ENCODE measurements at places on chromosomes 6 and 20.
A peak's percentile ranks its signal among the peaks of the same experiment; 100 is the strongest.

DNA sequence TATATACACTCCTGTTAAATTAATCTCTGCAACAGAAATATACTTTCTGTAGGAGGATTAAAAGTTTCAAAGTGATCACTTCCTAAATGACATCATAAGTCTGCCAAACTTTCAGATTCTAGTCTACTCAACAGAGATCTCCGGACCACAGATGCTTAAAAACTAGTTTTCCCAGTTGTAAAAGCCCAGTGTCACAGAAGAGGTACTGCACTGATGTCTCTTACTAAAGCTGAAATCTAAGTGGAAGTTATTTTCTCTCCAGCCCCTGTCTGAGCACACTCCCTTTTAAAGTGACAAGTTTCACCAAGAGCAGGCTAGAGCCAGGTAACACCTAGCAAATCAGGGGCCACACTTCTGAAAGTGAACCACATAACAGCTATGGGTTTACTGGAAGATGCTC is 71.6 kb upstream of the DST start:
- no peak for DNase-seq

- DNase-seq: peak; percentile 14
These were observed 172.7 kb upstream of the NOX3 start for GRCh38 chr6:155628306-155628705.

GRCh38 chr6:39225543-39225942 is 3.7 kb downstream of the KCNK5 start:
- DNase-seq: no peak

- no peak for DNase-seq
These were observed 22.2 kb downstream of the HLA-A start for GRCh38 chr6:29964518-29964886.

- DNase-seq: peak; percentile 47
These were observed 238.9 kb downstream of the ERMARD start for GRCh38 chr6:169990095-169991030.

DNA sequence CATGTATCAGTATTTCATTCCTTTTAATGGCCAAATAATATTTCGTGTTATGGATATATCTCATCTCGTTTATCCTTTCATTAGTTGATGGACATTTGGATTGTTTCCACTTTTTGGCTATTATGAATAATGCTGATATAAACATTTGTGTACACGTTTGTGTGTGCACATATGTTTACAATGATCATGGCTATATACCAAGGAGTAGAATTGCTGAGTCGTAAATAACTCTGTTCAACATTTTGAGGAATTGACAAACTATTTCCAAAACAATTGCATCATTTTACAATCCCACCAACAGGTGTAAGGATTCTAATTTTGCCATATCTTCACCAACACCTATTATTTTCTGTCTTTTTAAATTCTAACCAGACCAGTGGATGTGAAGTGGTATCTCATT is 26.3 kb upstream of the PNRC1 start:
- no peak for DNase-seq

- peak; percentile 56 for DNase-seq
These were observed 66.5 kb upstream of the IER3 start for GRCh38 chr6:30810813-30811339.

GRCh38 chr6:44464527-44465310 is 77.2 kb downstream of the CDC5L start:
- no peak for DNase-seq

- no peak for DNase-seq
These were observed 77.7 kb downstream of the CDYL start for GRCh38 chr6:4853782-4854511.

DNA sequence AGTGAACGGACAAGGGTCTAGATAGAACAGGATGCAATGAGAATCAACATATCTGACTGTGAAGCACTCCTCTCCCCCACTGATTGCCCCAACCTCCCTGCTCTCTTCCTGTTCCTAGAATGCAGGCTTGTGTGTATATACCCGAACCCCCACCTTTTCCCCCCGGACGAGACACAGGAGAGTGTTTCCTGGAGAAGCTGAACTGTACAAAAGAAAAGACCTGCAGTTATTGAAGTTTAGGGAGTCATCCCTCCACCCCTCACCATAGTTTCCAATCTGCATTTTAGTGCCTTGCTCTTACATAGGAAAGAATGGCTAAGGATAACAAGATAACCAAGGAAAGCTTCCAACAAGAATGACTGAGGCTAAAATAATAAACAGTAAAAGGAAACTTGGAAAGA is 55.5 kb upstream of the PDE10A start:
- DNase-seq: no peak

DNA sequence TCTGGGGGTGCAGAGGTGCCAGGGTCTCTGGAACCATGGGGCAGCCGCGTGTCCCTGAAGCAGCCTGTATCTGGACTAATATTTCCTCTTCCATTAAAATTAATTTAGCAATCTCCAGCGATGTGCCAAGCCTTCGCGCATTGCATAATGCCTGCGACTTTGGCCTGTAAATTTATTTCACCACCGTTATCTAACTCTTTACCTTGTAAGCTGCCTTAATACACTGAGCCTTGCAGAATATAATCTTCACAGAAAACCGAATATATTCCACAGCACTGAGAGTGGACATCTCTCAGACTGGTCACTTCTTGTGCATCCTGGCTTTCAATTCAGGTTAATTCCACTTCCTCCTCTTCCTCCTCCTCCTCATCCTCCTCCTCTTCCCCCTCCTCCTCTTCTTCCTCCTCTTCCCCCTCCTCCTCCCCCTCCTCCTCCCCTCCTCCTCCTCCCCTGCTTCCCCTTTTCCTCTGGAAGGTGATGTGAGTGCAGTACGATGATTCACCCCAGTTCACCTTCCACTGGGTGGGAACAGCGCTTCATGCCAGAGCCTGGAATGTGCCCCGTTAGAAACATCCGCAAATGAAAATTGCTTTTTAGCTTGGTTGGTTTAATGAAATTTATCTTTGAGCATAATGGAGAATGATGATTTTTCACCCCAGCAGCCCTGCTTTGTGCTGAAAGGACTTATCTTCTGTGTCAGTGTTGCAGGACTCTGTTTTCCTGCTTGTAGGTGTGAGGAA is 101.4 kb downstream of the CDH4 start:
- no peak for DNase-seq

DNA sequence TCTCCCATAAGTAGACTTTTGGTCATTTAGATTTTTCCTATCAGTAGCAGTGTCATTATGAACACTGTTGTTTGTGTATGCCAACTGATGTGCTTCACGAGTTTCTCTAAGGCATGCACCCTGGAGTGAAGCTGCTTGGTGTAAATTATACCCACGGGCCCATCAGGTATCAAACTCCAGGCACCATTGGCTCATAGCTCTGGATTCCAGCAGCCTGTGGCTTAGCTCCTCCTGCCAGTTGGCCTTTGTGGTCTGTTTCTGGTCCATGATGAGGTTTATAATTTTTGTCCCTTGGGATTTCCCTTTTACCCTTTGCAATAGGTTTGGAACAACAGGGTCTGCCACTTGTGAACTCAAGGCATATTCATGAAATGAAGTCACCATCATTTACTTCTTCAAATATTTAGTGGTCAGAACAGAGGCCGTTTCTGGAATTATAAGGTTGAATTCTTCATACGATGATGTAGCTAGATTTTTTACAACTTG is 350.5 kb downstream of the PRL start:
- no peak for DNase-seq

- no peak for DNase-seq
These were observed 34.8 kb downstream of the C6orf118 start for GRCh38 chr6:165274611-165275010.

DNA sequence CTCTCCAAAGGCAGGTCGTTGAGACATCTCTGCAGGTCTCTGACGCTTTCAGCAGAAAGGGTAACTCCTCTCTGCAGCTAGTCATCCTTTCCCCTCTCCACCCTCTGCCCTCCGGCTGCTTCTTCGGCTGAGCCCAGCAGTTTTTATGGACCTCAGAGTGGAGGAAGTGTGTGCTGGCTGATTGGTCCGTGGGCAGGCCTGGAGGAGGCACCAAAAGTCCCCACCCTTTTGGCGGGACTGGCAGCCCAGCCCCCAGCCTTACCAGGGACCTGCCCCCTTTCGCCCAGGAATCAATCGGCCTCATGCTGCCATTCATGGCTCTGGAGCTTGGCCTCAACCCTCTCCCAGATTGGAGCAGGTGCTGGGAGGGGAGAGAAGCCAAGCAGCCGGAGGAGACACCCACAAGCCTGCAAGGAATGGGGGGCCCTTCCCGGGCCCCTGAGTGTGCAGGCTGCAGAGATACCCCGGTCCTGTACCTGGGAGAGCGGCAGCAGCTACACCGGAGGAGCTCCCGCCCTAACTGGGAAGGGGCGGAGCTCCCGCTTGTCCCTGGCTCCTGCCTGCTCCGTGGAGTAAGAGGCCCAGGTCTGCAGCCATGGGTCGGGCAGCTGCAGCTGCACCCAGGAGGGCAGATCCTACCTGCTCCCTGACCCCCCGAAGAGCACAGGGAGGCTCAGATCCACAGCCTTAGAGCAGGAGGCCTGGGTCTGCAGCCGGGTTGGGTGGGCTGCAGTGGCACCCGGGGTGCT is 170.3 kb upstream of the SOX4 start:
- no peak for DNase-seq

GRCh38 chr6:113734982-113735381 is 122.2 kb upstream of the MARCKS start:
- no peak for DNase-seq

GRCh38 chr20:38377039-38377685 is 30.9 kb downstream of the LBP start:
- DNase-seq: no peak

- DNase-seq: no peak
These were observed 96.3 kb downstream of the GJA1 start for GRCh38 chr6:121531658-121532169.

DNA sequence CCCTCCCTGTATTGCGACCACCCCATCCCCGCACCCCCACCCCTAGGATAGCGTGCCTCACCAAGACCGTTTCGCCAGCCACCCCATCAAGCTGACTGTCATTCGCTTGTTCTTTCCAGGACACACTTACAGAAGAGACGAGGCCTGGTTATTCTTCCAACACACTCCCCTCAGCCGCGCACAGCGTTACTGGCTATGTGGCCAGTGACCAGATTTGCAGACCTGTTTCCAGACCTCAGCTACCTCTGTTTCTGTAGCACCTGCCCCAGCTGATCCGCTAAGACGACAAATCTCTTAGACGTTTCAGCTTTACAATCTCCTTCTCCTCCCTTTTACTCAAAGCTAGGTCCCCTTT is 26.1 kb downstream of the HLA-F start:
- no peak for DNase-seq

GRCh38 chr6:3744211-3744900 is 7.2 kb downstream of the PXDC1 start:
- no peak for DNase-seq

- DNase-seq: no peak
These were observed 266.4 kb upstream of the BMP2 start for GRCh38 chr20:6501061-6501460.

DNA sequence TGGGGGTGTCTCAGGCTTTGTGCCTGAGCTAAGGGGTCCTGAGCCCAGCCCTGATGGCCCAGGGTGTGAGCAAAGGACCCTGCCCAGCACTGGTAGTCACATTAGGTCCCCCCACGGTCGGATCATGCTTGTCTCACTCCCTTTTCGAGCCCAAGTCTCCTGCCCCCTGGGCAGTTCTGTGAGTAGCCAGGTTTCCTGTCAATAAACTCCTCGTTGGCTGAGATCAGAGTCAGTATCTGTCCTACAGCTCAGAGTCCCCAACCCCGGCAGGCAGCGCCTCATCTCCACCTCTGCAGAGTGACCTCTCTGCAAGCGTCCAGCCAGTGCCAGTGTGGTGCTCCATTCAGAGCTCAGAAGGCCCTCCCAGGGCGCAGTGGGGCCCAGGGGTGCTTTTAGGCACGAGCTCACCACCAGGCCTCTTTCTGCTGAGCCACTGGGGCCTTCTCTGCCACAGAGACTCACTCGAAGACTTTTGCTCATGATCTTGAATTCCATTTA is 93.7 kb upstream of the PMEPA1 start:
- DNase-seq: no peak

DNA sequence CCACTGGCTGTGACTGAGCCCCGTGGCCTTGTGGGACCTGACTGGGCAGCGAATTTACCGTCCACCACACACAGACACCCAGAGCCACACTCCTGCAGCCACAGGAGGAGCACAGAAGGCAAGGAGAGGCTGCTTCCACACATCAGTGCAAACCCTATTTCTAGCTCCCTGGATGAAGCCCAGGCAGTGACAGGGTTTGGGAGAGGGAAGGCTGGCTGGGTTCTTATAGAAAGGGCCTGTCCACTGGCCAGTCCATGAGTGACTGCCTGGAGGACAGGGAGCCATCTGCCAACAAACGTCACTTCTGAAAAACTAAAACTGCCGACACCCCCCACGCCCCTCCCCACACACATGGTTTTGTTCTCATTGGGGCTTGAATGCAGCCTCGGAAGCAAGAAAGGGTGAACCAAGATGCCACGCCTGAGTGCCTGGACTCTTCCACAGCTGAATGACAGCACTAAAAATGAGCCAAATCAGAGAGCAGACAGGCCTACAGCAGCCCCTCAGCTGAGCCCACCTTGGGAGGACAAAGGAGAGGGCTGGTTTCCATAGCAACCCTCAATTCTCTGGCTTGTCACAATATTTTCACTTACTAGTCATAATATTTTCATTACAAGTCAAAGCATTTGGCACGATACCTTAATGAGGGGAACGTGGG is 38.4 kb downstream of the RRBP1 start:
- no peak for DNase-seq

GRCh38 chr6:117451671-117452070 is 25.9 kb upstream of the ROS1 start:
- DNase-seq: no peak

- no peak for DNase-seq
These were observed 110.2 kb downstream of the RCAN2 start for GRCh38 chr6:46381057-46381456.

DNA sequence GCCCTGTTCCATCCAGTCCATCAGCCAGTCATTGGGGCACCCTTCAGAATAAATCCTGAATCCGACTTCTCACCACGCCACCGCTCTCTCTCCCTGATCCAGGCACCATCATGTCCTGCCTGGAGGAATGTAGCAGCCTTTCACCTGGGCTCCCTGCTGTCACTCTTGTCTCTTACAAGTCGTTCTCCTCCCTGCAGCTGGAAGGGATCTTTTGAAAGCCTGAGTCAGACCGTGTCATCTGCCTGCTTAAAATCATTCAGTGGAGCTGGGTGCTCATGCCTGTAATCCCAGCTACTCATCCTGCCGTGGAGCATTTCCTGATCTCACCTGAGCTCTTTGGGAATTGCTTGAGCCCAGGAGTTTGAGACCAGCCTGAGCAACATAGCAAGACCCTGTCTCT is 19.2 kb upstream of the KCNG1 start:
- no peak for DNase-seq

GRCh38 chr6:125899726-125900182 is 56.8 kb upstream of the HINT3 start:
- DNase-seq: no peak

GRCh38 chr6:113010196-113010989 is 663.3 kb downstream of the RFPL4B start:
- no peak for DNase-seq

GRCh38 chr6:87027021-87027420 is 67.9 kb downstream of the CGA start:
- no peak for DNase-seq

- DNase-seq: no peak
These were observed 4.0 kb upstream of the CGAS start for GRCh38 chr6:73455865-73456629.

Data from GM10248 (cell line).